Right kidney (tissue), 9 donors: ENCODE measurements at places on chromosomes 3 and 15.

- DNase-seq, result peak; percentile 23
Observed at GRCh38 chr3:100002599-100003350, 111.5 kb downstream of the FILIP1L start.

- DNase-seq, result no peak
Observed at GRCh38 chr15:49063402-49064280, 17.4 kb upstream of the SECISBP2L start.

DNA sequence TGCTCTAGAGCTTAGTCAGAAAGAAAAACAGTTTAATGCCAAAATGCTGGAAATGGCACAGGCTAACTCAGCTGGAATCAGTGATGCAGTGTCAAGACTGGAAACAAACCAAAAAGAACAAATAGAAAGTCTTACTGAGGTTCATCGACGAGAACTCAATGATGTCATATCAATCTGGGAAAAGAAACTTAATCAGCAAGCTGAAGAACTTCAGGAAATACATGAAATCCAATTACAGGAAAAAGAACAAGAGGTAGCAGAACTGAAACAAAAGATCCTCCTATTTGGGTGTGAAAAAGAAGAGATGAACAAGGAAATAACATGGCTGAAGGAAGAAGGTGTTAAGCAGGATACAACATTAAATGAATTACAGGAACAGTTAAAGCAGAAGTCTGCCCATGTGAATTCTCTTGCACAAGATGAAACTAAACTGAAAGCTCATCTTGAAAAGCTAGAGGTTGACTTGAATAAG lies 150.5 kb upstream of the LRRFIP2 start:
- no peak for DNase-seq

- no peak for DNase-seq
Observed at GRCh38 chr3:23508464-23508863, 297.3 kb upstream of the UBE2E1 start.

- DNase-seq, result peak; percentile 31
Observed at GRCh38 chr3:46811615-46812236, 51.5 kb downstream of the MYL3 start.

DNA sequence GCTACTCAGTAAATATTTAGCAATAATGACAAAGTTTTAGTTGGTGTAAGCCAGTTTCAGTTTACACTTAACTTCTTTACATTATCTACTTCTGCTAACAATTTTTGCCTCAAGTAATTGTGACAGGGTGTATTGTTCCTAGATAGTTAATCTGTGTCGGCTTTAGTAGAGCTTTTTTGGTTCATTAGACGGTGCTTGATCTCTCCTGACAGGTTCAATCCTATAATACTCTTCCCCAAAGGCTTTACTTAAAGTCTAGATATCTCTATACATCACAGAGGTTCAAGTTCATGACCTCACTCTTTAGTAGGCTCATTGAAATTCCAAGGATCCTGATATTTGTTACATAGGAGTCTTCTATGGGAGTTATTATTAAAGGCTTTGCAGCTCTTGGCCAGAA lies 365.6 kb upstream of the DPPA4 start:
- no peak for DNase-seq

- DNase-seq, result no peak
Observed at GRCh38 chr15:32856753-32857152, 138.9 kb downstream of the GREM1 start.
